ENCODE measurements at places on chromosomes 1 and 21.

- no peak for DNase-seq
Observed at GRCh38 chr1:199734186-199734585, 293.3 kb upstream of the NR5A2 start.

DNA sequence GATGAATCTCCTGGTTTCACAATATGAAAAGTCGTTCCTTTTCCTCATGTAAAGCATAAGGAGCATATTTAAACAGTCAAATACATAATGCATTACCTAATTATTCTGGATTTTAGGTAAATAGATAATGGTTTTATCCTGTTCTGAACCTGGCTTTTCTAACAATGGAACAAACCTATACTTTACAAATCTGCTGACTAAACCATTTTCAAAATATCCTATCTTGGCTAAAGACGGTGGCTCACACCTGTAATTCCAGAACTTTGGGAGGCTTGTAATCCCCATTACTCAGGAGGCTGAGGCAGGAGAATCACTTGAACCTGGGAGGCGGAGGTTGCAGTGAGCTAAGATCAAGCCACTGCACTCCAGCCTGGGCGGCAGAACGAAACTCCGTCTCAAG is 2.9 kb downstream of the SMIM12 start:
- no peak for DNase-seq

GRCh38 chr1:23793018-23793781 is 2.3 kb downstream of the LYPLA2 start:
- peak; percentile 55 for DNase-seq

DNA sequence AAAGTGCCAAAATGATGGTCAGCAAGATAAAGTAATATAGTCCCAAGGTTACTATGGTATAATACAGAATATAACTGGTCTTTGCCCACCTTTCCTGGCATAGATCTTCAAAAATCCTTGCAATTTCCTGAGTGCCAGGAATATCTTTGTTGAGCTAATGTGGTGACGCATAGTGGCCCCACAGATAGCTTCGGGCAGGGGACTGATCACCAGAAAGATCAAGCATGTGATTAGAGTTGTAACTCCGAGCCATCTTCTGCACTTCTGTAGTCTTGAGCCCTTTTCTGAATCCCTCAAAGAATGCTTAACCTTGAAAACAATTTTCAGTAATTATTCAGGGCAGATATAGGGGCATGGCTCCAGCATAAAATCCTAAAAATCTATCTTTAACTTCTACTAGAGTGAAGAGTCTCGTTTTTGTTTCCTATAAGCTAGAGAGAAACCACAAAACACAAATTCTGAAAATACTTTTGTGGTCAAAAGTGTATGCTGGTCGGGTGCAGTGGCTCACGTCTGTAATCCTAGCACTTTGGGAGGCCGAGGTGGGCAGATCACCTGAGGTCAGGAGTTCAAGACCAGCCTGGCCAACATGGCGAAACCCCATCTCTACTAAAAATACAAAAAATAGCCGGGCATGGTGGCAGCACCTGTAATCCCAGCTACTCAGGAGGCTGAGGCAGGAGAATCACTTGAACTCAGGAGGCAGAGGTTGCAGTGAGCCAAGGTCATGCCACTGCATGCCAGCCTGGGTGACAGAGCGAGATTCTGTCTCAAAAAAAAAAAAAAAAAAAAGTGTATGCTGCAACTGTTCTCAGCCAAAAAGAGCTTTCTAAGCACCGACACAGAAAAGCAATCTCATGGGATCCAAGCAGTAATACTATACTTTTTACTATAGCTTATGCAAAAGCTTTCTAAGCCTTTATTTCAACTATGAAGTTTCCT is 62.8 kb downstream of the NVL start:
- DNase-seq, result no peak

DNA sequence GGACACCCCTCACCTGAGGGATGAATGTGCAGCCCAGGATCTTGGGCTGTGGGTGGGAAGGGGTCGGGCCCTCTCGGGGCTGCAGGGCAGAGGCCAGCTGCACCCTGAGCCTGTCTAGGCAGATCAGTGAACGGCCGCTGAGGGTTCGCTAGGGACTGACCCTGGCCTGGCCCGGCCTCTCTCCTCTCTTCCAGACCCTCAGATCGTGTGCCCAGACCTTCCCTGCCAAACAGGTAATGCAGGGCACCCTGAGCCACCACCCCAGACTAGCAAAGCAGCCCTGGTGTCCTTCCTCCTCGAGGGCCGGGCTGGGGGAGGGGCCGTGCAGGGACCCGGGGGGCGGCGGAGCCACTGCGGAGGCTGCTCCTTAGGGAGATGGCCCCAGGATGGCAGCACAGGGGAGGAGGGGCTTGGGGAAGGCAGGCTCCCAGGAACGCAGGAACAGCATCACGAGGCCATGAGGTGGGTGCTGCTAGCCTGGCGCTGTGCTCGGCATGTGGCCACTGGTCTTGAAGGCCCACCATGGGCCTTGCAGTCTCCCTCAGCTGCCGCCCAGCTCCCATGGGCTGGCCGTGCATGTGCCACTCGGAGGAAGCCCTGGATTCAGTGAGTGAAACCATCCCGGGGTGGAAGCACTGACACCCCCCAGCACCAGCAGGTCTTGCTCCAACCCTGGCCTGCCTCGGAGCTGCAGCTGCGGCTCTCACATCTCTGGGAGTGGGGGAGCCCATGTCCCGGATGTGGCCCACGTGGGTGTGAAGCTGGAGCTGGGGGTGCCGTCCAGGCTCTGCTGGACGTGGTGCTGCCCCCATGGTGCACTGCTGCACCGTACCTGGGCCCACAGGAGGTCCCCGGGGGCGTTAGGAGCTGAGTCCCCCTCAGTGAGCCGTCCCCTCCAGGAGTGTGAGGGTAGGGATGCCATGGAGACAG is 28.7 kb downstream of the COL6A2 start:
- no peak for DNase-seq

- no peak for DNase-seq
Observed at GRCh38 chr1:11492235-11492634, 13.3 kb downstream of the DISP3 start.

DNA sequence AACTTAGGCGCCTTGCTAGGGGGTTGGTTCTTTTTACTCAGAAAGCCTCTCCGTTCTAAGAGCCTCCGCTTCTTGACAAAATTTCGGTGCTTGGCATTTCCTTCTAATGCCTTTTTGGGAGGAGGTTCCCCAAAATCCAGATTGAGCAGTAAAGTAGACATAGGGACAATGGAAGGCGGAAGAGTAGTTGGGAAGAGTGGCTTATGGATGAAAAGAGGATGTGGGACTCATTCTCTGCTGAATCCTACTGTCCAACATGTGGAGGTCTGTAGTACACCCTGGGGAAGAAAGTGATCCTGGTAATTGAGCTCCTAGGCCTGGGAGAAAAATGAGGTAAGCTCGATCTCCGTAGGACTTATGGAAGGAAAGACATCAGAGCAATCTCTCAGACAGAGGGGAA is 777 bp upstream of the METTL25B start:
- no peak for DNase-seq

DNA sequence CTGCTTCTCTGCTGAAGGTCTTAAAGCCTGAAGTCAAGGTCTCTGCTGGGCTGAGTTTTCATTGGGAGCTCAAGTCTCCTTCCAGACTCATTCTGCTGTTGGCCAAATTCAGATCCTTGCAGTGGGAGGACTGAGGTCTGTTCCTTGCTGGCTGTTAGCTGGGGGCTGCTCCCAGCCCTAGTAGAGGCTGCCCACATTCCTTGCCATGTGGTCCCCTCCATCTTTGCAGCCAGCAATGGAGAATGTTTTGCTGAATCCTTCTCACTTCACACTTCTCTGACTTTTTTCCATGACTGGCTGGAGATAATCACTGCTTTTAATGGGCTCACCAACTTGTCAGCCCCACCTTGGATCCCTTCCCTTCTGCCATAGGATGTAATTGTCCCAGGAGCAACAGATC is 33.2 kb downstream of the UBASH3A start:
- no peak for DNase-seq

DNA sequence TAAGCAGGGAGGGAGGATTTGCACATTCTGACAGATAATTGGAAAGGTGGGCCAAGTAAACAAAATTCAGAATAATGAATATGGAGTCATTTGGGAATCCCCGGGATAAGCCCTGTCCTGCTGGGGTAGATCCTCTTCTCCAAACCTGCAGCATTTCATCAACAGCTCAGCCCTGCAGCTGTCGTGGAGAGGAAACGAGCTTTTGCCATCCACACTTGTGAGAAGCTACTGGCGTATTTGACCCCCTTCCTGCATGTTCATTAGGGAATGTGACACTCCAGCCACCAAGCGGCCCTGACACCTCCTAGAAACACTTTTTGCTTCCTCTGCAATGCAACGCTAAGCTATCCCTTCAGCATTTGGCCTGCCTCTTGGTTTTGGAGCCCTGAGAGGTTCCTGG is 8.0 kb upstream of the LEFTY2 start:
- DNase-seq, result no peak

DNA sequence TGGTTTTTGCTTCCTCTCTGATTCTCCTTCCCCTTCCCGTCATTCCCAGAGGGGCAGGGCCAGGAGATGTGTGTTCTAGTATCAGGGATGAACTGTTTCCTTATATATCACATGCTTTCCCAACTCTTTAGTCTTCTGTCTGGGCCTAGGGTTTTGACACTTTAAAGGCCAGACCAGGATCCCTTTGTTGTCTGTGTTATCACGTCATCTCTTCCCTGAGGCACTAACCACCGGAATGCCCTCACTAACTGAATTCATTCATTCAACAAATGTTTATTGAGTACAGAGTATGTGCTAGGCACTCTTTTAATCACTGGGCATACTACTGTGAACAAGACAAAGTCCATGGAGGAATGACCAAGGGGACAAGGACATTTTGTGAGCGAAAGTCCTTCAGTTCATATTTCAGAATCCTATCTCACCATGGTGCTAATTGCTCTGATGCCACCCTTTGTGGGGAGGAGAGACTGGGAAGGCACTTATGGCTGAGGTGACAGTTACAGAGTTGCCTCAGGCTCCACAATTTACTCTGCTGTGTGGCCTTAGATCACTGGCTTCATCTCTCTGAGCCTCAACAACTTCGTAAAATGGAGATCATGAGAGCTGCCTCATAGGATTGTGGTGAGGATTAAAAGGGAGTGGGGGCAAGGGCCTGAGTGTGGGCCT is 12.0 kb upstream of the ZNF362 start:
- no peak for DNase-seq

- peak; percentile 89 for DNase-seq
Observed at GRCh38 chr1:227542153-227543120, 20.9 kb upstream of the ZNF678 start.

- no peak for DNase-seq
Observed at GRCh38 chr1:211750599-211750998, 75.2 kb upstream of the NEK2 start.

GRCh38 chr1:55640708-55641473 is 425.7 kb upstream of the USP24 start:
- peak; percentile 30 for DNase-seq

- DNase-seq, result no peak
Observed at GRCh38 chr1:8627728-8628127, 189.7 kb downstream of the RERE start.

GRCh38 chr1:230426246-230427093 is at the start of gene PGBD5:
PGBD5 (minus strand) TSS chr1:230426332; CDS start chr1:230425928, 404 bp downstream.
- DNase-seq, result peak; percentile 43

GRCh38 chr1:23592209-23592892 is 33.0 kb upstream of the ID3 start:
- DNase-seq, result peak; percentile 35

DNA sequence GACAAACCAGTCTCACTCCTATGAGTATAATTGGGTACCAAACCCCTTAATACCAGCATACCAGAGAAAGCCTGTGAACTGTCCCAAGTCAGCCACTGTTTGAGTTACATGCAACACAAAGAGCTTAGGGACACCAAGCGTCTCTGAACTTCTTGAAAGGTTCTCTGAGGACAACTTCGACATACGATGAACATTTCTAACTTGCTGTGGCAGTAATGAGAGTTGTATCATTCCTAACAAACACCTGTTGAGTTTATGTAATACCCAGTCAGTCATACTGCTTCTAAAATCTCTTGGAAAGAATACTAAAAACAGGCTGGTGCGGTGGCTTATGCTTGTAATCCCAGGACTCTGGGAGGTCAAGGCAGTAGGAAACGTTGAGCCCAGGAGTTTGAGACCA is 18.4 kb downstream of the CCT8 start:
- DNase-seq, result no peak

DNA sequence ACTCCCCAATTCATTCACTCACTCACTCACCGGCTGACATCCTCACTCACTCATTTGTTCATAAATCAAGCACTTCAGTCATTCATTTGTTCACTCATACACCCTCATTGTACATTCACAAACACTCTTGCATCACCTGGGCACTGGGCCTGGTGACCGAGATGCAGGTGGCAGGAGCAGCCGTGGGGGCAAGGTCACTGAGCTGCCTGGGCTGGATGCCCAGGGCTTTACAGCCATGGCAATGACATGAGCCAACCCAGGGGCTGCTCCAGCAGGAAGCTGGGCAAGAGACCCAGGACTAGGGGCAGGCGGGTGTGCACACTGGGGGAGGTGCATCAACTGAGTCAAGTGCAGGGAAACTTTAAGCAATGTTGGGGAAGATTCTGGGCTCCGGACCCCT is 113.6 kb upstream of the IGSF21 start:
- DNase-seq, result no peak

- peak; percentile 90 for DNase-seq
Observed at GRCh38 chr1:44631647-44632539, 42.4 kb downstream of the TMEM53 start.

DNA sequence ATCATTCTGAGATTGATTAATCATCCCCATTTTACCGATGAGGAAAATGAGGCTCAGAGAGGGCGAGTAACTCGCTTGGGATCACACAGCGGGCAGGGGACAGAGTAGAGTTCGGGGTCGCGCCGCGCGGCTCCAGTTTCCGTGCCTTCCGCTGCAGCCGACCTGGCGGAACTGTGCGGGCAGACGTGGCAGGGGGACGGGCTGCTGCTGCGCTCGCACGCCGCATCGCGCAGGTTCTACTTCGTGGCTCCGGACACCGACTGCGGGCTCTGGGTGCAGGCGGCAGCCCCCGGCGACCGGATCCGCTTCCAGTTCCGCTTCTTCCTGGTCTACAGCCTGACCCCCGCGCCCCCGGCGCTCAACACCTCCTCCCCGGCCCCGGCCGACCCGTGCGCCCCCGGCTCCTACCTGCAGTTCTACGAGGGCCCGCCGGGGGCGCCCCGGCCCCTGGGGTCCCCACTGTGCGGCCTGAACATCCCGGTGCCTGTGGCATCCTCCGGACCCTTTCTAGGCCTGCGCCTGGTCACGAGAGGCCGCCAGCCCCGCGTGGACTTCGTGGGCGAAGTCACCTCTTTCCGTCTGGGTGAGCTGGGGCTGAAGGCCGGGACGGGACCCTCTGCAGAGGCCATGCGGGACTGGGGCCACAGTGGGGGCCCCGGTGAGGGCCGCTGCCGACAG is 2.3 kb downstream of the LDLRAD2 start:
- DNase-seq, result peak; percentile 22

GRCh38 chr1:8078176-8078671 is 52.1 kb upstream of the ERRFI1 start:
- no peak for DNase-seq

DNA sequence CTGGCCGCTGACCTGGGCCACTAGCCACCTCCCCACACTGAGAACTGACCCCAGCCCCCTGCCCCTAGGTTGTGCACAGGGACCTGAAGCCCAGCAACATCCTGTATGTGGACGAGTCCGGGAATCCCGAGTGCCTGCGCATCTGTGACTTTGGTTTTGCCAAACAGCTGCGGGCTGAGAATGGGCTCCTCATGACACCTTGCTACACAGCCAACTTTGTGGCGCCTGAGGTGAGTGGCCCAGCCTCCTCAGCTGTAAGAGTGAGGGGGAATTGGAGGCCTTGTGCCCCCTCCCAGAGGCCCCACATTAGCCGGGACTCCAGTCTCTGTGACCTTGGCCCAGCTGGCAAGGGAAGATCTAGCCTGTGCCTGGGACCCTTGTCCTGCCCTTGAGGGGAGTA is 41.8 kb downstream of the RPS6KA1 start:
- DNase-seq, result no peak

Data from CD4-positive, alpha-beta T cell treated with Interleukin-21 for 1 hour (primary cell).